ENCODE measurements at places on chromosomes 13 and 19. TPM values are rescaled to one million over a fixed set of nuclear protein-coding genes. Genes with fewer than 3 reads are reported as not detected.

- peak; percentile 91 for DNase-seq
- no peak overlapping the region for H3K4me3 ChIP-seq
- peaks cover 29% of the 10 kb centered on the region for H3K4me1 ChIP-seq
- H3K27me3 ChIP-seq = no peaks in the 10 kb centered on the region
Measured at GRCh38 chr13:113546571-113547237, 37.8 kb upstream of the TFDP1 start.

DNA sequence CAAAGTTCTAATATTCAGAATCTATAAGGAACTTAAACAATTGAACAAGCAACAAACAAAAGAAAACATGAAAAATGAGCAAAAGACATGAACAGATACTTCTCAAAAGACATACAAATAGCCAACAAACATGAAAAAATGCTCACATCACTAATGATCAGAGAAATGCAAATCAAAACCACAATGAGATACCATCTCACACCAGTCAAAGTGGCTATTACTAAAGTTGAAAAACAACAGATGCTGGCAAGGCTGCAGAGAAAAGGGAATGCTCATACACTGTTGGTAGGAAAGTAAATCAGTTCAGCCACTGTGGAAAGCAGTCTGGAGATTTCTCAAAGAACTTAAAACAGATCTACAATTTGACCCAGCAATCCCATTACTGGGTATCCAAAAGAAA is 74.3 kb downstream of the CRYL1 start:
- H3K36me3 ChIP-seq = no peaks in the 10 kb centered on the region
- no peak overlapping the region for H3K27ac ChIP-seq
- H3K4me1 ChIP-seq = no peaks in the 10 kb centered on the region
- no peak for DNase-seq

DNA sequence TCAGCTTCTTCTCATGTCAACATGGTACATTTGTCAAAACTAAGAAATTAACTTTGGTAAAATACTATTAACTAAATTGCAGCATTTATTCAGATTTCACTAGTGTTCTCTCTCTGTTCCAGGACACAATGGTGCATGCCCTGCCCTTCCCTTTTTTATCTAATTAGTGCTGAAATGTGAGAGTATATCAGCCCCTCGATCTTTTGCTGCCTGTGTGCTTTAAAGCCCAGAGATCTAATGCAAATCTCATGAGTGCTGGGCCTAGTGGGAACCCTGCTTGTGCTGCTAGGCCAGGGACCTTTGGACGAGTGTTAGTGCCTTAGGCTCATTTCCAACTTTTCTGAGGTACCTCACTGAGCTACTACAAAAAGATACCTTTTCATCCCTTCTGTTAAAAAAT is 221.1 kb upstream of the EDNRB start:
- H3K36me3 ChIP-seq = no peaks in the 10 kb centered on the region
- H3K27me3 ChIP-seq = no peaks in the 10 kb centered on the region
- no peak overlapping the region for H3K4me3 ChIP-seq
- no peak overlapping the region for H3K27ac ChIP-seq
- H3K4me1 ChIP-seq = no peaks in the 10 kb centered on the region
- DNase-seq = no peak

DNA sequence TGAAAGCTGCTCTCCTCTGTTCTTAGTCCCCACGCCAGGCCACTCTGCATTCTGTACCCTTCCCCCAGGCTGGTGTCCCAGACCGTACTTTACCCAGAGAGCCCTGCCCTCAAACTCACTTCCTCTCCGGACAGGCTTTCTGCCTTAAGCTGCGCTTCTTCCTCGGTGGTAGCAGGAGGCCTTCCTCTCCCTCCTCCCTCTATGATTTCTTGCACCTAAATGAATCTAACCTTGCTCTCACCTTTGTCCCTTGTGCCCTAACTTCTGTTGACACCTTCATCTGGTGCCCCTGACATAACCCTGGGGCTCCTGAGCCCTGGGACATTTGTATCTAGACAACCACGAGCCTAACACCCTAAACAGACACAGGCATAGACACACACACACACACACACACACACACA is 29.6 kb upstream of the CEACAM21 start:
- H3K27me3 ChIP-seq = no peaks in the 10 kb centered on the region
- no peak for DNase-seq
- peak overlapping the region; percentile 29 for H3K4me3 ChIP-seq
- no peaks in the 10 kb centered on the region for H3K36me3 ChIP-seq
- peak overlapping the region; percentile 55 for H3K27ac ChIP-seq
- H3K4me1 ChIP-seq = peaks cover 2% of the 10 kb centered on the region

ZNF730 gene
- total RNA-seq = 0.60 TPM

GRCh38 chr13:104021806-104022397 is 955.7 kb upstream of the SLC10A2 start:
- H3K27me3 ChIP-seq = no peaks in the 10 kb centered on the region
- H3K4me1 ChIP-seq = no peaks in the 10 kb centered on the region
- H3K4me3 ChIP-seq = no peak overlapping the region
- H3K27ac ChIP-seq = no peak overlapping the region
- H3K36me3 ChIP-seq = no peaks in the 10 kb centered on the region

GRCh38 chr13:81017513-81018152 is 676.7 kb upstream of the SPRY2 start:
- H3K4me3 ChIP-seq = no peak overlapping the region
- H3K36me3 ChIP-seq = no peaks in the 10 kb centered on the region

GRCh38 chr19:9945319-9945966 is 9.1 kb upstream of the OLFM2 start:
- H3K27me3 ChIP-seq = no peaks in the 10 kb centered on the region
- H3K36me3 ChIP-seq = no peaks in the 10 kb centered on the region
- H3K27ac ChIP-seq = no peak overlapping the region

GRCh38 chr19:11587302-11587974 is 9.8 kb upstream of the ZNF627 start:
- DNase-seq = peak; percentile 72
- H3K4me1 ChIP-seq = peaks cover 4% of the 10 kb centered on the region
- no peaks in the 10 kb centered on the region for H3K27me3 ChIP-seq
- H3K4me3 ChIP-seq = no peak overlapping the region
- H3K27ac ChIP-seq = no peak overlapping the region
- no peaks in the 10 kb centered on the region for H3K36me3 ChIP-seq

ISYNA1 gene
- 68.6 TPM for total RNA-seq

GRCh38 chr19:43337737-43338136 is 15.7 kb upstream of the CD177 start:
- H3K27ac ChIP-seq = no peak overlapping the region
- no peaks in the 10 kb centered on the region for H3K36me3 ChIP-seq
- H3K27me3 ChIP-seq = no peaks in the 10 kb centered on the region
- no peak for DNase-seq
- no peaks in the 10 kb centered on the region for H3K4me1 ChIP-seq

DNA sequence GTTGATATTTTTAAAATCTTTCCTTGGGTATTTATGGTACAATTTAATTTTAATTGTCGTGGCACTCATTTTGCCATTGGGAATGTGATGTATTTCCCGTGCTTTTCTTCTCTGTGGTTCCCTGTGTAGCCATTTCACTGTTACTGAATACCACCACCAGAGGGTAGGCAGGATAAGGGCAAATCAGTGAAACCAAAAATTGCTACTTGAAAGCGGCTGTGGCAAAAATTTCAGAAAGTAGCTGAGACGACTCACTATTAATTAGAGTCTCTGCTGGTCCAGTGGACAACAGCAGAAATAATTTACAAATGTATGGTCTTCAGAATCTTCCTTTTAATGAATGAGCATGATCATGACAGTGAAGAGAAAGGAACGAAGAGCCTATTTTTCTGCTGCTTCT is 34.4 kb upstream of the MIR17HG start:
- H3K4me1 ChIP-seq = no peaks in the 10 kb centered on the region
- H3K27ac ChIP-seq = no peak overlapping the region
- DNase-seq = no peak

ITGBL1 gene
- 7.7 TPM for total RNA-seq

ZNF578 gene
- total RNA-seq = 3.7 TPM

RUVBL2 gene
- total RNA-seq = 57.0 TPM

PGLYRP1 gene
- total RNA-seq = not detected

- no peak overlapping the region for H3K27ac ChIP-seq
- H3K36me3 ChIP-seq = no peaks in the 10 kb centered on the region
Measured at GRCh38 chr13:80083853-80084676, 256.9 kb downstream of the SPRY2 start.

FIZ1 gene
- total RNA-seq = 17.9 TPM

PNMA8A gene
- total RNA-seq = 16.2 TPM

ZNF91 gene
- total RNA-seq = 68.5 TPM

DNA sequence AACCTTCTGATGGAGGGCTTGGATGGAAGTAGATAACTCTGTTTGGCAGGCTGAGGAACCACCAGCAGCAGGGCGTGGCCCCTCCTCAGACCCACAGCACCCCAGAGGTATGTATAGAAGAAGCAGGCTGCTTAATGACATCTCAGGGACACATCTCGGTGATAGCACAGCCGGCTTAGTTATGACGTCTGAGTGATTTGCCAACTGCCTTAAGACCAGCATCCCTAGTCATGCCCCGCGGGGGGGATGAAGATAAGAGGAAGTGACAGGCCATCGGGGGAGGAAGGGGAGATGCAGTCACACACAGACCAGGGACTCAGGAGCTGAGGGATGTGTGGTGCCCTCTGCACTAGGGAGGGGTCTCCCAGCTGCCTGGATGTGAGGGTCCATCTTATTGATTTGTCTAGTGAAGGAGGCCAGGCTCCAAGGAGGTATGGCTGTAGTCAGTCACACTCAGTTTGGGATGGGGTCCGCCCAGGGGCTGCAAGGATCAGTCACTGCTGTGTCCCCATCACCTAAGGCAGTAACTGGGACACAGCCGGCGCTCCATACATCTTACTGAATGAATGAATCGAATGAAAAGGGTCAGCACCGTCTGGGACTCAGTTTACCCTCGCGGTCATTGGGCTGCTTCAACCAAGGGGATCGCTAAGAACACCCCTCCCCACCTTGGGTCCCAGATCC is 19.2 kb upstream of the ERCC1 start:
- no peaks in the 10 kb centered on the region for H3K27me3 ChIP-seq
- DNase-seq = peak; percentile 40
- peaks cover 10% of the 10 kb centered on the region for H3K4me1 ChIP-seq
- H3K4me3 ChIP-seq = peak overlapping the region; percentile 66

DNA sequence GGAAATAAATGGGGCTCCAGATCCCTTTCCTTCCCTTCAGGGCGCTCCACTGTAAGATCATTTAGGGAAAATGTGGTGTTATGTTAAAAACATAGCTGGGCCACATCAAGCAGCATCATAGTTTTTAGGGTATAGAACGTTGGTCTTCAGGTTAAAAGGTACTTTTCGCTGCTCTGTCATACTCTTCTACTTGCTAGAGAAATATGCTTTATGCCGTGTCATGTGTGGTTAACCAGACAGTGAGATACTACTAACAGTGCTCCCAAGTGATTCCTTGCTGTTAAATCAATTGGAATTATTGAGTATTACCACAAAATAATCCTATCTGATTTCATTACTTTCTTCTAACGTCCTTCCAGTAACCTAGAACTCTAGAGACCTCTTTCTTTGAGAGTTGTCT is 1.1 kb upstream of the NDFIP2 start:
- H3K27me3 ChIP-seq = no peaks in the 10 kb centered on the region
- DNase-seq = no peak
- H3K4me3 ChIP-seq = no peak overlapping the region

DNA sequence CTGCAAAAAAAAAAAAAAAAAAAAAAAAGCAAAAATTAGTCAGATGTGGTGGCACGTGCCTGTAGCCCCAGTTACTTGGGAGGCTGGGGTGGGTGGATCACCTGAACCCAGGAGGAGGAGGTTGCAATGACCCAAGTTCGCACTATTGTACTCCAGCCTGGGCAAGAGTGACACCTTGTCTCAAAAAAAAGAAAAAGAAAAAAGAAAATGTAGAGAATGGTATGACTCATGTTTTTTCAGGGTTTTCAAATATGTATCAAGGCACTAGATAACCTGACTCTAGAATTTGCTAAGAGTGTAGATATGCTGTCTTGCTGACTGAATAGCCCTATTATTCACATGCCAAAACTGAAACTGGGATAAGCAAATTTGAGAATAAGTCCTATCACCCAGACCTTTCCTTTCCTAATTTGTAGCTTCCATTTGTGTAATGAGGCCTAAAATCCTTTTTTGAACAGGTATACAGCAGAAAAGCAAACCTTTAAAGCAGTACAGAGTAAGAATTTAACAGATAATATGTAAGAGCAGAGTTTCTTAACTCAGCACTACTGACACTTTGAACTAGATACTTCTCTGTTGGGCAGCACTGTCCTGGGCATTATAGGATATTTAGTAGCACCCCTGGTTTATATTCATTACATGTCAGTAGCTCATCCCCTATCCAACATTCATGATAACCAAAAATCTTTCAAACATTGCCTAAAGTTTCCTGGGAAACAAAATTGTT is 108.6 kb downstream of the ELF1 start:
- H3K4me1 ChIP-seq = no peaks in the 10 kb centered on the region
- H3K27ac ChIP-seq = no peak overlapping the region
- H3K27me3 ChIP-seq = no peaks in the 10 kb centered on the region

- no peaks in the 10 kb centered on the region for H3K4me1 ChIP-seq
- H3K27ac ChIP-seq = no peak overlapping the region
- H3K27me3 ChIP-seq = no peaks in the 10 kb centered on the region
- no peaks in the 10 kb centered on the region for H3K36me3 ChIP-seq
- H3K4me3 ChIP-seq = no peak overlapping the region
- no peak for DNase-seq
Measured at GRCh38 chr13:59094181-59094580, 1069.5 kb downstream of the DIAPH3 start.

ZNF154 gene
- 11.1 TPM for total RNA-seq

DNA sequence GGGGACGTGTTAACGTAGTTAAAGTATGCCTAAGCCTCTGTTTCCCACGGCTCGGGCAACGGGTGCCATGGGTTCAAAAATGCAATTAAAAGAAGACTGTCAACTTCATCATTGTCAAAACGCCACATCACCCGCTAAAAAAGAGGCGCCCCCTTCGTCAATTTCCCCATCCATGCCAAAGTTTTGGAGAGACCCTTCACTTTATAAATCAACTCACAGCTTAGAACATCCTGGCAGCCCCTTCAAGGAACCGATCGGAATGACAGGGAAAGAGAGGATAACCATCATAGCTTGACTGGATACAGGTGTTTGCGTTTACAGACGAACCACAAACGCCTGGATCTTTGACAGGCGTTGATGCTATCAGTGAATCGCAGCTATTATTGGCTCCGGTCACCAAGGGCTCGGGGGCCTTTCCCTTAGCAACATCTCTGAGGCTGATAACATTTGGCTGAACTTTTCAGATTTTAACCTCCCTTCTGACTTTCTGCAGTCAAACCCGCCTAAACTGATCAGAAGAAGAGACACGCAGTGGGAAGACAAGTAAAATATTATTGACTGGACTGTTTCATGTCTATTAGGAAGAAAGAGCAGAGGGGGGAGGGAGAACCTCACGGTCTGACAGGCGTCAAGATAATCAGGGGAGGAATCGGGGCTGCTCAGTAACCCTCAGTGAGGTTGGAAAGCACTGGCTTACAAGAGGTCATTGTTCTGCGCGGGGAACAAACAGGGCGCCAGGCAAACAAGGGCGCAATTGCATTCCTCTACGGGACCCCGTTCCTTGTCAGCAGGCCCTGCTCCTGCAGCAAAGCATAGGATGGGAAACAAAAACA is 322.5 kb upstream of the ZNF507 start:
- H3K36me3 ChIP-seq = no peaks in the 10 kb centered on the region
- no peaks in the 10 kb centered on the region for H3K27me3 ChIP-seq
- H3K4me1 ChIP-seq = no peaks in the 10 kb centered on the region
- no peak overlapping the region for H3K27ac ChIP-seq
- no peak overlapping the region for H3K4me3 ChIP-seq

- no peaks in the 10 kb centered on the region for H3K27me3 ChIP-seq
- H3K4me3 ChIP-seq = no peak overlapping the region
- no peaks in the 10 kb centered on the region for H3K36me3 ChIP-seq
- H3K4me1 ChIP-seq = peaks cover 7% of the 10 kb centered on the region
- no peak for DNase-seq
Measured at GRCh38 chr13:51603716-51604115, 19.5 kb downstream of the WDFY2 start.

GRCh38 chr19:1045247-1045603 is 5.3 kb downstream of the ABCA7 start:
- no peak overlapping the region for H3K4me3 ChIP-seq
- no peak overlapping the region for H3K27ac ChIP-seq
- H3K4me1 ChIP-seq = peaks cover 7% of the 10 kb centered on the region
- no peaks in the 10 kb centered on the region for H3K27me3 ChIP-seq

CCDC122 gene
- 11.7 TPM for total RNA-seq
